ENCODE measurements at places on chromosomes 1 and 21.

GRCh38 chr1:239389703-239390102, 3.3 kb downstream of the CHRM3 start:
- no peak for DNase-seq

- no peak for DNase-seq
Measured at GRCh38 chr1:215704089-215704860, 137.2 kb downstream of the KCTD3 start.

- peak; percentile 58 for DNase-seq
Measured at GRCh38 chr1:224498574-224499170, 64.1 kb upstream of the WDR26 start.

GRCh38 chr1:212012034-212012740, 23.2 kb downstream of the INTS7 start:
- DNase-seq: peak; percentile 69

GRCh38 chr1:225772848-225773247, 4.8 kb upstream of the SRP9 start:
- DNase-seq: peak; percentile 75

DNA sequence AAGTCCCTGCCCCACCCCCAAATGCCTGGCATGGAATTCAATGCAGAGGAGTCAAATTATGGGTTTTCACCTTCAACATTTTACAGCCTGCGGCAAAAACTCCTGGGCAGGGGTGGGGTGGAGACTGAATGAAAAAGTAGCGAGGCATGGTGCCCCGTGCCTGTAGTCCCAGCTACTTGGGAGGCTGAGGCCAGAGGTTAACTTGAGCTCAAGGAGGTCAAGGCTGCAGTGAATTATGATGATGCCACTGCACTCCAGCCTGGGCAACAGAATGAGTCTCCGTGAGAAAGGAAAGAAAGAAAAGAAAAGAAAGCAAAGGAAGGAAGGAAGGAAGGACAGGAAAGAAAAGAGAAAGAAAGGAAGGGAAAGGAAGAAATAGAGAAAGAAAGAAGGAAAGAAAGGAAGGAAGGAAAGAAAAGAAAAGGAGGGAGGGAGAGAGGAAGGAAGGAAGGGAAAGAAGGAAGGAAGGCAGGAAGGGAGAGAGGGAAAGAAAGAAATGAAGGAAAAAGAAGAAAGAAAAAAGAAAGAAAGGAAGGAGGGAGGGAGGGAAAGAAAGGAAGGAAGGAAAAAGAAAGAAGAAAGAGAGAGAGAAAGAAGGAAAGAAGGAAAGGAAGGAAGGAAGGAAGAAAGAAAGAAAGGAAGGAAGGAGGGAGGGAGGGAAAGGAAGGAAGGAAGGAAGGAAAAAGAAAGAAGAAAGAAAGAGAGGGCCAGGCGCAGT, 11.1 kb downstream of the LEMD1 start:
- DNase-seq: no peak

GRCh38 chr1:199463521-199464127, 563.9 kb upstream of the NR5A2 start:
- peak; percentile 71 for DNase-seq

- no peak for DNase-seq
Measured at GRCh38 chr1:110187139-110187890, 22.8 kb upstream of the KCNC4 start.

DNA sequence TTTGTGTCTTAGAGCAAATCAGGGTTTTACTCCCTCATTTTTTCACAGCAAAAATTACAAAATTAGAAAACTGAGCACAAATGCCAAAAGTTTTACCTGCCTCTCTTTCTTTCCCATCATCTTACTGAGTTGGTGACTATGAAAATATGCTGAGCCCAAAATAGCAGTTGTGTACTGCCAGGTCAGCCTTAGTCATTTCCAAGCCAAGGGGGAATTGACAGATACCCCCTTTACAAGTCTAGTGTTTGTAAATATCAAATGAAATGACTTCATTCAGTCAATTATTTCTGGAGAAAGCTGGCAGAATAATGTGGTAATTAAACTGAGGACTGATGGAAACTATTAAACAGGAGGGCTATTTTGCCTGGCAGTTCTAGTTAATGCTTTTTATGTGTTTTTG, 11.4 kb upstream of the GORAB start:
- no peak for DNase-seq

DNA sequence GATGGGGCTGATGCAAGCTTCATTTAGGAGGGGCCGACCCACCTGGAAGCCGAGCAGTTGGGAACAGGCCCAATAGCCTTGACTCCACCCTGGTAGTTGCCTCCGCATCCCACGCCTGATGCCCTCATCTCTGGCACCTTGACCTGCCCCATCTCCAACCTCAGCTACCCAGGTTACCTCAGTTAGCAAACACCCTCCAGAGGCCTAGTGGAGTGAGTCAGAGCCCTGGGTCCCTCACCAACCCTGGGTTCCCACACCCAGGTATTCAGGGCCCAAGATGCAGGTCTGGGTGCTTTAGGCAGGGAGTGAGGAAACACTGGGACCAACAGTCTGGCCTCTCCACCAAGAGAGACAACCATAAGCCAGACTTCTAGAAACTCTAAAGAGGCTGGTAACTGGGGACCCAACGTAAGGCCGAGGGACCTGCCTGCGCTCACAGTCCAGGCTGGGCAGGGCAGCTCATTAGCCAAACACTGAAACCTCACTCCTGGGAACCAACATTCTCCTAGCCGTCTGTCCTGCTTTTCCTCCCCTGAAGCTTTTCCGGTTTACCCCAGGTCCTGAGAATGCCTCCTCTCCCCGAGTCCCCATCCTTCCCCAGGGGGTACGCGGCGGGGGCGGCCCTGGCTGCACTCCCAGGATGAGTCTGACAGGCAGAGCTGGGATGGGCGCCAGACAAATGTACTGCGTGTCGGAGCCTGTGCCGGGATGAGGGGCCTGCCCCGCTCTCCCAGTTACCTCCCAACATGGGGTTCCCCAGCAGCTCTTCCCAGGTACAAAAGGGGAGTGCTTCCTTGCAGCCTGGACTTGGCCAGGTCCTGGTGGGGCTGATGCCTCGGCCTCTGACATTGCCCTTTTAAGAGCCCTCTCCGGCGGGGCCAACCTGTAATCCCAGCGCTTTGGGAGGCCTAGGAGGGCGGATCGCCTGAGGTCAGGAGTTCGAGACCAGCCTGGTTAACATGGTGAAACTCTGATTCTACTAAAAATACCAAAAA, 8.9 kb upstream of the CELSR2 start:
- DNase-seq: peak; percentile 41

DNA sequence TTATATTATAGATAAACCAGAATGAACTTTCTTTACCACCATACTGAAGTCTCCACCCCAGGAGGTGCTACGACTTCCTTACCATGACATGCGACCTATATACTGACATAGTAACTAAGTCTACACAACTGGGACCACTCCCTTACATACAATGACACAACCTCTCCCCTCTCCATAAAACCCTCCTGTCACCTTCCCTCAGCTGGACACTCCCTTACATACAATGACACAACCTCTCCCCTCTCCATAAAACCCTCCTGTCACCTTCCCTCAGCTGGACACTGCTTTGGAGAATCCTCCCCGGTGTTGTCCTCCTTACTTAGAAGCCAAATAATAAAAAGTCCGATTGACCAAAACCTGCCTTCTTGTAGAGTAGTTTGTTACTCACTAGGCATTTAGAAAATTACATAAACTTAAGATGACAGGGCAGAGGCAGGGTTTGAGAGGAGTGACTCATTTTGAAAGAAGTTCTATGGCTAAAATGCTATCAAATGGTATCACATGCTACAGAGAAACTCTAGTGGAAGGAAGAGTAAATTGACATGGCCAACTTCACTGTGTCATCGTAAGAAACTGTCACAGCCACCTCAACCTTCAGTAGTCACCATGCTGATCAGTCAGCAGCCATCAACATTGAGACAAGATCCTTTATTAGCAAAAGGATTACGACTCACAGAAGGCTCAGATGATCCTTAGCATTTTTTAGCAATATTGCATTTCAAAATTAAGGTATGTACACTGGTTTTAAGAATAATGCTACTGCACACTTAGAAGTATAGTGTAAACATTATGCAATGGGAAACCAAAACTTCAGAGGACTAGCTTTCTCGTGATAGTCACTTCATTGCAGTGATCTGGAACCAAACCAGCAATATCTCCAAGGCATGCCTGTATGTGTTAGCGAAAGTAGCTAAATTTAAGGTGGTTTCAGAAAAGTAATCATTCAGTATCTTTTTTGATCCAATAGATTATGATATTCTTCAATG, 56.4 kb downstream of the AHCTF1 start:
- DNase-seq: peak; percentile 70

- DNase-seq: no peak
Measured at GRCh38 chr1:63713041-63713440, 60.8 kb upstream of the ROR1 start.

DNA sequence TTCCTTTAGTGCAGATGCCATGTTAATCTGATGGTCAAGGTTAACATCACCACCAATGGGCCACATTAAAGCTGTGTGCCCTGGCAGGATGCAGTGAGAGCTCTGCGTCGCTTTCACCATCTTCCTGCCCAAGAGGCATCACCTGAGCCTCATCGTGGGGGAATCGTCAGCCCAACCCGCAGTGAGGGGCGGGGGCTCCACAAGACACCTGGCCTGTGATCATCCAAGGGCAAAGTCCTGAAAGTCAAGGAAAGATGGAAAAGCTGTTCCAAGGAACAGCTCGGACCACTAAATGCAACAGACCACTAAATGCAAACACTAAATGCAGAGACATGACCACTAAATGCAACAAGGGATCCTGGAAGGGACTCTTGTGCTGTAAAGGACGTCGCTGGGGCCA, 49.9 kb downstream of the WDR4 start:
- no peak for DNase-seq

- DNase-seq: no peak
Measured at GRCh38 chr1:36925251-36925650, 109.1 kb downstream of the GRIK3 start.

DNA sequence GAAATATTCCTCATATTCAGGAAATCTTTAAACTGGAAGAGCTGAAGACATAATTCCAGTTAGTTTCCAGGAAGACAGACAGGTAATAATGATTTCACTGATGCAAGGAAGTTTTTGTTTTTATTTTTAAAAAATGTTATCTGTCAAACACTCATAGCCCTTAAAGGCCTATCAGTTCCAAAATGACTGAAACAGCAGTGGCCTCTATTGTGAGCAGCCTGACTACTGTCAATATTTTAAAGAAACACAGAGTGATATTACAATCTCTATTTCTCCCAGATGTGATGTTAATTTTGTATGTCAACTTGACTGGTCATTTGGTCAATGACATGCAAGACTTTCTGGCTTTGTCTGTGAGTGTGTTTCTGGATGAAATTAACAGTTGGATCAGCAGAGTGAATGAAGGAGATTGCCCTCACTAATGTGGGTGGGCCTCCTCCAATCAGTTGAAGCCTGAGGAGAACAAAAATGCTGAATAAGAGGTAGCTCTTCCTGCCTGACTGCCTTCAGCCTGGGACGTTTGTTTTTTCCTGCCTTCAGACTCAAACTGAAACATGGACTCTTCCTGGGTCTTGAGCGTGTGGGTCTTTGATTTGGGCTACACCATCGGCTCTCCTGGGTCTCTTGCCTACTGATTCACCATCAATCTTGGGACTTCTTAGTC, 31.3 kb upstream of the SLC30A10 start:
- no peak for DNase-seq

GRCh38 chr1:21543598-21543997, 34.4 kb downstream of the ALPL start:
- DNase-seq: no peak

DNA sequence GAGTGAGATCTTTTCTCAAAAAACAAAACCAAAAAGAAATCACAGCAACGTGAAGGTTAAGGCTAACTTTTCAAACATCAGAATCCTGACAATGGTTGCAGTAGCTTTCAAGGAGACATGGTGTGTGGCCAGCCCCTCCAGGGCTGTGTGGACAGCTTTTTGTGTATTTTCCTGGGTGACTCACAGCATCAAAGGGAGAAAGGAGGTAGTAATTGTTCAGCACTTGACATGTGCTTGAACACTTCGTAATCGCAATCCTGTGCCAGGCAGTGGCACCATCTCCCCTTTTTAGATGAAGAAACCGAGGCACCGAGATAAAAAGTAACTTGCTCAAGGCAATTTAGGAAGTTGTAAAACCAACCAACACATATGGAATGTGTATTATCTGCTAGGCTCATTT, 10.3 kb downstream of the NBL1 start:
- DNase-seq: no peak

- peak; percentile 5 for DNase-seq
Measured at GRCh38 chr21:16377857-16378256, 648.1 kb downstream of the USP25 start.

- no peak for DNase-seq
Measured at GRCh38 chr1:171290621-171291020, 23.4 kb upstream of the FMO4 start.

DNA sequence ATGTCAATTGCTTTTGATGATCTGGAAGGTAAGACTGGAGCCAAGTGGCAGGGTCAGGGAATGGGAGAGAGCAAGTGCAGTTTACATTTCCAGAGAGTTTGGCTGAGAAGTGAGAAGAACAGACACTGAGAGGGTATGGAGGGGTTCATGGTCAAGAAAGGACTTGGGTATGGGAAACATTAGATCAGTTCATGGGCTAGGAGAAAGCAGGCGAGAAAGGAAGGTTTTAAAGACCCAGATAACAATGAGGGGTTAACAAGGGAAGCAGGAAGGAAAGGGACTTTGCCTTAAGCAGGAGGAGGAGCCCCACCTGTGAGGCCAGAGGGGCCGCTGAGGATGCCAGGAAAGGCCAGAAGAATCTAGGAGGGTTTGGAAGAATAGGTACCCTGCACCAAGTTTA, 78.2 kb downstream of the DTL start:
- DNase-seq: no peak

- no peak for DNase-seq
Measured at GRCh38 chr1:109634292-109634691, 14.7 kb downstream of the AMPD2 start.

DNA sequence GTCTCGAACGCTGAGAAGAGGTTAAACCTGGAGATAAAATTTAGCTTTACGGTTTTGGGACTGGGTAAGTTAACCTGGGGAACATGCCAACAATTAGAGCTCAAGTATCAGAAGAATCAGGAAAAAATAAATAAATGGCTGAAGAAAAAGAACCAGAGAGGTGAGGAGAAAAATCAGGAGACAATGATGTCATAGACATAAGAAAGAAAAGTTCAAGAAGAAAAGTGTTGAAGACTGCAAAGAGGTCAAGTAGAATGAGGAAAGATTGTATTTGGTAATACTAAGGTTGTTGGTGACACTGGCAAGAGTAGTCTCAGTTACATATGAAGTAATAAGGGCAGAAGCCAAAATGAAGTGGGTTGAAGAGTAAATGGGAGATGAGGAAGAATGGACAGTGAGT, 26.0 kb downstream of the CDKN2C start:
- no peak for DNase-seq

GRCh38 chr1:72678683-72679082, 396.3 kb upstream of the NEGR1 start:
- DNase-seq: no peak

- DNase-seq: no peak
Measured at GRCh38 chr1:181100934-181101333, 12.4 kb downstream of the IER5 start.

GRCh38 chr1:16064536-16065268, 8.7 kb downstream of the FAM131C start:
- DNase-seq: no peak

GRCh38 chr21:43921571-43921978, 56.6 kb downstream of the AGPAT3 start:
- DNase-seq: no peak

GRCh38 chr1:10210841-10211804, 753 bp downstream of the KIF1B start:
- peak; percentile 86 for DNase-seq

- peak; percentile 56 for DNase-seq
Measured at GRCh38 chr1:225762002-225762441, 15.6 kb upstream of the SRP9 start.

- no peak for DNase-seq
Measured at GRCh38 chr1:82578086-82578726, 777.5 kb downstream of the ADGRL2 start.

All from fibroblast of villous mesenchyme (primary cell).